ENCODE measurements at places on chromosomes 11 and 22. TPM values are rescaled to one million over a fixed set of nuclear protein-coding genes. Genes with fewer than 3 reads are reported as not detected.

Gene NUP98
- total RNA-seq = 108 TPM

DNA sequence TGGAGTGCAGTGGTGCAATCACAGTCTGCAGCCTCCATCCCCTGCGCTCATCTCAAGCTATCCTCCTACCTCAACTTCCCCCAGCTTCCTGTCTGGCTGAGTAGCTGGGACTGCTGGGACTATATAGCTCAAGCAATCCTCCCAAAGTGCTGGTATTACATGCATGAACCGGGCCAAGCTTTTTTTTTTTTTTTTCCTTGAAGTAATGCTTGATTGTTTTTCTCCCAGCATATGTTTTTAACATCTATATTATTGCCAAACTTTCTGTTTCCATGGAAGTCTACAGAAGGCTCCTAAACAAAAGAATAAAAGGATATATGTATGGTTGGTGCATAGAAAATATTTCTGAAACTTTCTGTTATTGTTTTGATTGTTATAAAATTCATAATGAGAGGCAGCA, 853.6 kb downstream of the KCNA4 start:
- H3K4me3 ChIP-seq = no peak overlapping the region
- no peaks in the 10 kb centered on the region for H3K4me1 ChIP-seq
- H3K27ac ChIP-seq = no peak overlapping the region
- DNase-seq = no peak

GRCh38 chr11:128689591-128689947, 4.3 kb upstream of the FLI1 start:
- H3K36me3 ChIP-seq = no peaks in the 10 kb centered on the region
- DNase-seq = no peak
- H3K4me3 ChIP-seq = no peak overlapping the region
- peaks cover 25% of the 10 kb centered on the region for H3K4me1 ChIP-seq
- peaks cover 39% of the 10 kb centered on the region for H3K27me3 ChIP-seq

DNA sequence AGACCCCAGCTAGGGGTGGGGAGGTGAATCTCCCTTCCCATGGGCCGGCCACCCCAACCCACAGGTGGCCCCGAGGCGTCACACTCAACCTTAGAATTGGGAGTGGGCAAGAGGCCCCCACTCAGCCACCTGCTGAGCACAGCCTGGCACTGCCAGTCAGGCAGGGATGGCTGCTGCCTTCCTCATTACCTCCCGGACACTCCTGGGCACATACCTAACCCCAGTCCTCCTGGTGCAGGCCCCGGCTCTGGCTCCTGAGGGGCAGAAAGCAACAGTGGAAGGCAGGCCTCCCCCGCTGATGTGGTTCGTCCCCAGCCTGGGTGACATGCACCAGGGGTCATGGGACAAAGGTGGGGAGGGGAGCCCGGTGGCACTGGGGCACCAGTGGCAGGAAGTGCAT, 103.6 kb downstream of the MPPED1 start:
- no peaks in the 10 kb centered on the region for H3K4me1 ChIP-seq
- H3K36me3 ChIP-seq = no peaks in the 10 kb centered on the region
- no peak overlapping the region for H3K4me3 ChIP-seq
- no peak for DNase-seq

- H3K4me3 ChIP-seq = no peak overlapping the region
- H3K36me3 ChIP-seq = no peaks in the 10 kb centered on the region
- no peaks in the 10 kb centered on the region for H3K4me1 ChIP-seq
- no peak for DNase-seq
- no peak overlapping the region for H3K27ac ChIP-seq
- H3K27me3 ChIP-seq = no peaks in the 10 kb centered on the region
Observed at GRCh38 chr11:97638641-97639224, 1248.9 kb downstream of the JRKL start.

DNA sequence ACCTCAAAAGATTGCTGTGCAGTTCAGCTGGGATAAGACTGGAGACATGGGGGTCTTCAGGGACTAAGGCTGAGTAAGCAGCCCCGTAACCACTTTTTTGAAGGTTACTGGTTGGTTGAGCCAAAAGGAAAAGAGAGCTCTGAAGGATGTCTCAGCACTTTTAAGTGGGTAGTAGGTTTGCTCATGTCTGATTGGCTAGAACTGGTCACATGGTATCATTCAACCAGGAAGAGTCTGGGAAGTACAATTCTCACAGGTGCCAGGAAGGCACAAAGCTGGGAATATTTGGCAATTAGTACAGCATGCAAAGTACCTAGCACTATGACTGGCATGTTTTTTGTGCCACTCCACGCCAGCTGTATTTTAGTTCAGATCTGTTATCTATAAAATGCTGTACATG, 58.1 kb downstream of the SNX19 start:
- no peaks in the 10 kb centered on the region for H3K27me3 ChIP-seq
- DNase-seq = no peak
- H3K27ac ChIP-seq = no peak overlapping the region
- no peaks in the 10 kb centered on the region for H3K36me3 ChIP-seq
- no peaks in the 10 kb centered on the region for H3K4me1 ChIP-seq

- no peaks in the 10 kb centered on the region for H3K36me3 ChIP-seq
- no peaks in the 10 kb centered on the region for H3K4me1 ChIP-seq
- DNase-seq = no peak
- H3K27me3 ChIP-seq = no peaks in the 10 kb centered on the region
Observed at GRCh38 chr11:134921938-134922337, 509.9 kb upstream of the B3GAT1 start.
